ENCODE measurements at places on chromosomes 5 and 9. TPM values are rescaled to one million over a fixed set of nuclear protein-coding genes. Genes with fewer than 3 reads are reported as not detected.

DNA sequence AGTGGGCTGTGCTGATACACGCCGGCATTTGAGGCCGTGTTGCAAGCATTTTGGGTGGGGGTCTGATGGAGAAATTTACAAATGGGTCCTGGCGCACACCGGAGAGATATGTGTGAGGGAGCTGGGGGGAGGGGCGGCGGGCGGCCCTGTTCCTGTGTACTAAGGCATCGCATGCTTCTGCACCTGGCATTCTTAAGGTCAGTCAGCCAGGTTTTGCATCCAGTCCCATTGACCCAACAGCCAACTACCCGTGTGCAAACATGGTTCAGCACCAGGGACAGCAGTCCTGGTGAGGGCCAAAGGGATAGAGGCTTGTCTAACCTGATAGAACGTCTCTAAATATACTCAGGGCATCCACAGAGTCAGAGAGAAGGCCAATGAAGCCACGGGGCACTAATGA lies 839 bp downstream of the GABRG2 start:
- peak; percentile 33 for DNase-seq

DNA sequence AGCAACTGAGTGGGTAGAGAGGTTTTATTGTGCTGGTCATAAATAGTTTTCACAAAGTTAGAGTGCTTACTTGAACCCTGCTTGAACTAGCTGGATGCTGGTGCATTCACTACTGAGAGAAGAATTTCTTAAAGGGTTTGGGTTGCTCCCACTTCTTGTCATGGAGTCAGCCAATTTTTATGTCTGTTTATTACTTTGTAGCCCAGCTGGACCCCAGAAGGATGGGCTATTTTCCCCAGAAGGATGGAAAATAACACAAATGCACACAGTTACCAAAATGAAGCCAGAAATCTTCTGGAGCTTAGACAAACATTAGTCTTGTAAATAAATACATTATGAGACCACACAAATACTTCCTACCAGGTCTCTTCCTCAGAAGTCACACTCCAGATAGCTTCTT lies 480.8 kb upstream of the TNC start:
- DNase-seq = no peak

- no peak for DNase-seq
Measured at GRCh38 chr9:137787786-137788505, 89.6 kb upstream of the CACNA1B start.

DNA sequence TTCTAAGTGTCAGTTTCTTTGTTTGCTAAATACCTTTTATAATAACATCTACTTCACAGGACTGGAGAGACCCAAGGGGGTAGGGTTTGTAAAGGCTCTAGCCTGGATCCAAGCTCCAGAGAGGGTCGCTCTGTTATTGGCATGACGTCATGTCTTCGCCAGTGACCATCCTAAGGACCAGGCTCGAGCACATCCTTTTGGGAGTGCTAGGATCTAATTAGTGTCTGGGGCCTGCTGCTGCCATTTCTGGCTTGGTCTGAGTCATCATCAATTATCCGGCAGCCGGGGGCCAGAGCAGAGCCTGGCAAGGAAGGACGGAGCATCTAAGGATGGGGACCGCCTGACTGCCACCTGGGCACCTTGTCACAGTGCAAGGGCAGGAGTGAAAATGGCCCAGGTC lies 153.0 kb downstream of the NSG2 start:
- no peak for DNase-seq

DNA sequence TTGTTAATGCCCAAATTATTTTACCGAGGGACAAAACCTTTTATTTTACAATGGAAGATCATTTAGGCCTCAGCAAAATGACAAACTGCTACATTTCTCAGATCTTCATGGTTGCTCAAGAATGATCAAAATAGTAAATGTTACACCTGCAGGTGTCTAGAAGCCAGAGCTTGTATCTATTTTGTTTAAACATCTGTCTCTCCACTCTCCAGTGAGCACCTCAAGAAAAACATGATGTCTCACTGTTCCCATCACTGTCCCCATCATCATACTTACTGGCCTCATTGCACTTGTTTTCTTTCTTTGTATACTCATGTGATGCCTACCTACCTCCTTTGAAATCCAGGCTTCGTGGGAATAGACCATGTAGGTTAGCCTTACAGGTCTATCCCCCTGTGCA lies 149.6 kb downstream of the TTLL11 start:
- DNase-seq = no peak

GRCh38 chr5:171478946-171479775 lies 59.7 kb downstream of the FGF18 start:
- no peak for DNase-seq

DNA sequence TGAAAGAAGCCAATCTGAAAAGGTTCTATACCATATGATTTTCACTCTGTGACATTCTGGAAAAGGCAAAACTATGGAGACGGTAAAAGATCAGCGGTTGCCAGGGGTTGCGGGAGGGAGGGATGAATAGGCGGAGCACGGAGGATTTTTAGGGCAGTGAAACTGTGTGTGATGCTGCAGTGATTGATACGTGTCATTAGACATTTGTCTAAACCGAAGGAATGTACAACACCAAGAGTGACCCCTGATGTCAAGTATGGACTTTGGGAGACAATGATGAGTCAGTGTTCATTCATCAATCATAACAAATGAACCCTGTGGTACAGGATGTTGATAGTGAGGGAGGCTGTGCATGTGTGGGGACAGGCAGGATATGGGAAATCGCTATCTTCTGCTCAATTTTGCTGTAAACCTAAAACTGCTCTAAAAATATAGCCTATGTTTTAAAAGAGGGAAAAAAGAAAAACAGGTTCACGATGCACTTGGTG lies 34.4 kb downstream of the ERGIC1 start:
- DNase-seq = peak; percentile 78

DNA sequence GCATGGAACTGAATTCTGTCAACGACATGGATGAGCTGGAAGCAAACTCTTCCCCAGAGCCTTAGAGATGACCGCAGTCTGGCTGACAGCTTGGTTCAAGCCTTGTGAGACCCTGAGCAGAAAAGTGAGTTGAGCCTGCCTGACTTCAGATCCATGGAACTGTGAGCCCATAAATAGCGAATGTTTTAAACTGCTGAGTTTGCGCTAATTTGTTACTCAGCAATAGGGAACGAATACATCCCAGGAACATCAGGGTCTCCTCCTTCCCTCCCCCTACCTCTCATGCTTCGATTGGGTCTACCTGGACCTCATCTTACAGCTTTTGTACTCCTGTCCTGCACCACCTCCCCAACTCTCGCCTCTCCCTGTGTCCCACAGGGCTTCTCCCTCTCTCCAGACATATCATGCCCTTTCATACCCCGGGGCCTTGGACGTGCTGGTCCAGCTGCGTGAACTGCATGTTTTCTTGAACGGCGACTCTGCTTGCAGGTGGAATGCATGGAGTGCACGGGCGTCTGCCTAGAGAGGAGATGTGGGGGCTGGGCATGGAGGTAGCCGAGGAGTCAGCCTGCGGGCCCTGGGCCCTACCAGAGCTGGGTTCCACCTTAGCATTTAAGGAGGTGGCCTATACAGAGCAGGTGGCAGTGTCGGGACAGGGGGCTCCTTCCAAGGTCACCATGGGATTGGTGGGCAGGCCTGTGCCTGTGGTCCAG lies 7.9 kb downstream of the GADD45G start:
- DNase-seq = no peak

DNA sequence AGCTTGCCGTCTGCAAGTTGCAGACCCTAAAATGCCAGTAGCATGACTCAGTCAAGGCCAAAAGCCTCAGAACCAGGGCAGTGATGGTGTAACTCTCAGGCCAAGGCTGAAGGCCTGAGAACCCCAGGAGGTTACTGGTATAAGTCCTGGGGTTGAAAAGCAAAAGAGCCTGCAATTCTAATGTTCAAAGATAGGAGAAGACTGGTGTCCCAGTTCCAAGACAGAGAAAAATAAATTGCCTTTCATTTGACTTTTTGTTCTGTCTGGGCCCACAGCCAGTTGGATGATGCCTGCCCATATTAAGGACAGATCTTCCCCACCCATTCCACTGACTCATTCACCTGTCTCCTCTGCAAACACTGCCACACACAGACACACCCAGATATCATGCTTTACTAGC lies 673.2 kb downstream of the CDH18 start:
- DNase-seq = peak; percentile 89

- DNase-seq = no peak
Measured at GRCh38 chr9:8019636-8020035, 220.1 kb upstream of the DMAC1 start.

DNA sequence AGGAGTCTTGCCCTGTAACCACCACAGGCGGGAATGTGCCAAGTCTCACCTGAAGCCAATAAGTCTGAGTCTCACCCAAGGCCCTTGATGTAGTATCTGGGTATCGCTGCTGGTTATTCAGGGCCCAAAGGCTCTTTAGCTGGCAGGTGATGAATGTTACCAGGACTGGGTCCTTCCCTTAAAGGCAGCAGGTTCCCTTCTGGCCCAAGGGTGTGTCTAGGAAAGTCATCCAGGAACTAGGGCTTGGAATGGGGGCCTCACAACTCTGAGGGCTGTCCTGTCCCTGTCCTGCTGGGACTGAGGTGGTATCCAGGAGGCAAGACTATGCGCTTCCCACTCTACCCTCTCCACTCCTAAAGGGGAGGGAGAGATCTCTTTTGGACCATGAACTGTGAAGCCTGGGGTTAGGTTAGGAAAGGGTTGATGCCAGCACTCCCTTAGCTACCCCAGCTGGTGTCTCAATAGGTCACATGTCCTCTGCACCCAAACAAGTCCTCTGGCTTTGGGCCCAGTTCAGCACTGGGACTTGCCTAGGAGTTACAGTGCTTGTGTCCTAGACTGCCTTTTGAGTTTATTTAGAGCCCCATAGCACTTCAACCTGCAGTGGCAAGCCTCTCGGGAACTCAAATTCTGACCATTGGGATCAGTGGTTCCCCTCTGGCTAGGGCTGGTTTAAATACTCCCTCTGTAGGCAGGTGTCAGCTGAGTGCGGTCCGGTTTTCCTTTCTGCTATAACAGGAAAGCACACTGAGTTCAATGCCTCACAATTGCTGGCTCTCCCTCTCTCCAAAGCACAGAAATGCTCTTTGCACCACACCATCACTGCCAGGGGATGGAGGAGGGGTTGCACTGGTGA lies 22.5 kb upstream of the RANBP3L start:
- DNase-seq = no peak

DNA sequence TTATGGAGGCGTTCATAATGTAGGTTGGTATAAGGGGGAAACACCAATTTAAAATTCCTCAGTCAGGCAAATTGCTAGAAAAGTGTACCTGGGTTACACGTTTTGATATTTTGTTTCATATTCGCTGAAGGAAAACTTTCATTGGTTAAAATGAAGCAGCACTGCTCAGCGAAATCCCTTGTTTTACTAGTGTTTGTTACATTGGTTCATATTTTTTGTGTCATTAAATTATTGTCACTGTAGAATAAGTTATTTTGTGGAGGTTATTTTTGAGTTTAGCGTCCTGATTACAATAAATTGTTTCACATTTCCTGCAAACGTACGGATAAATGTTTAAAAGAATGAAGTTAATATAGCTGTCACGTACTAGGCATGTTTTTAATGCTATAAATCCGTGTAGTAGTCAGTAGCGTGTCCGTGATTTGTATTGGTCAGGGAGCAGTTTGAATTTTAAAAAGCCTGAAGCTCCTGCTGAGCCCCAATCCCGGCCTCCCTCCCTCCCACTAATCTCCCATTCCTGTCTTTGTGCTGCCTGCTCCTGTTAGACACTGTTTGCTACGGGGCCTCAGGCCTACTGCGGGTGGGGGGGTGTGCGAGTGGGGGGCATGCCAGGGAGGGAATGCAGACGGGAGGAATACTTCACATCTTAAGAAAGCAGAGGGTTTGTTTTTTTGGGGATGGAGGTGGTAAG lies 2.0 kb downstream of the NIPBL start:
- no peak for DNase-seq

GRCh38 chr5:115377468-115378217 lies 81.2 kb upstream of the CCDC112 start:
- DNase-seq = peak; percentile 91

DNA sequence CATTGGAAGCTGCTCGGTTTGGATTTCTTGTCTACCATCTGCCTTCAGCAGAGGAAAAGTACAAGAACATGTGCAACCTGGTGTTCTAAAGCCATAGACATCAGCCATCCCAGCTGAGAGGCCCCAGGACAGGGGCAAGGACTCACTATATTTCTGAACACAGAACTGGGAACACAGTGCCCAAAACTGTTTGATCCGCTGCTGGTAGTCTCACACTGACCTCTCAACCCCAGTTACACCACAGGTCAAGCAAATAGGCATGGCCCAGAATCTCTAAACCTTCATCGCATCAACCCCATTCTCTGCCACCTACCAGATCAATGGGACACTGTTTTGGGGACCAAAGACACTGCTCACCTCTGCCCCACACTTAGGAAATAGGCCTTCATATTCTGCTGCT lies 2.0 kb downstream of the KLHL3 start:
- no peak for DNase-seq

DNA sequence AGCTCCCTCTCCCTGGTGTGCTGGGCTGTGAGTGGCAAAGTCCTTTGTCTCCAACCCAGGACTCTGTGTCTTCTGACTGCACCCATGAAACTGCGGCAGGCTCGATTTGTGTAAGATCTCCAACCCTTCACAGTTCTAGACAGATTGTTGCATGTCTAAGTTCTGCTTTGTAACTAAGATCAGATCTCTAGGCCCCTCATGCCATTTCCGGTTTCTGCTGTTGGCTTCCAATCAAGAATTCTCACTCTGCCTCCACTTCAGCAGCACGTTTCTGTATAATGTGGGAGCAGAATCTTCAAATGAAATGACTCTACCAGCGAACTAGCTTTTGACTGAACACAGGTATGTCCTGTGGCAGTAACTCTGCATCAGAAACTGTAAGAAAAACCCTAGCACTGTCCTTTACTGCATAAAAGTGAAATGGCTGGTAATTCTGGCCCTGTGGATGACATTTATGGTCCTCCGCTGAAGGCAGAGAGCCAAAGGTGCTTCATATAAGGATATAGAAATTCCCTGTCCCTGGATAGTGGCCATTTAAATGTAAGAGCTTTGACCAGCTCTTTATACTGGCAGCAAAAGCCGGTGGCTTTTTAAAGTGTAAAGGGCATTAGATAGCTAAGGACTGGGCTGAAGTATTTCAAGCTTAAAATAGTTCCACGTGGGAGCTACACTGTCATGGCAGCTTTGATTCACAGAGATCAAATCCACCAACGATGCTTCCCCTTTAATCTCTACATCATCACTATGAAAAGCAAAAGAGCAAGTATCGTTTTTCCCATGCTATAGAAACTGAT lies 319.0 kb upstream of the CDH6 start:
- DNase-seq = no peak

DNA sequence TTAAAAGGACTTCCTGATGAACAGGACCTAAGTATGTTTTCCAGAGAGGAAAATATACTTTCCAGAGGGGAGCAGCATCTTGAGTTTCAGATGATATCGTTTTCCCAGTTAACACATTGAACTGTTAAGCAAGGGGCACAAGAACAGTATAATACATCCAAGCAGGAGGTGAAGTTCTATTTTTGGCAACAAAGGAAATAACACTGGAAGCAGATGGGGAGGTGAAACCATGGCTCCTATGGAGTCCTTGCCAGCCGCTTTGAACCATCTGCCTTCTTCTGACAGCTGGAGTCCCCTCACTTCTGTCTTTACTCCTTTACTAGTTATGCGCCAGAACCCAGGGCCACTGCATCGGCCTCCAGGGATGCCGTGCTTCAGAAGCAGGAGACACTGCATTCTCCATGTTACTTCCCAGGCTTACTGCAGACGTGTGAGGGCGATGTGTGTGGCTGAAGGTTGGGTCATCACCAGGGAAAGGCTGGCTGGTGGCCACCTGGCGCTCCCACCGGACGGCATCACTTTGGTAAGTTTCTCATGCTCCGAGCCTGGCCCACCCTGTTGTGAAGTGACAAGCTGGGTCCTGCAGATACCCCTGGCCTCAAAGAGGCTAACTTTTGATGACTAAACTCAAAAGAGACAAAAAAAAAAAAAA lies 77.8 kb downstream of the TTLL11 start:
- DNase-seq = no peak

The MARCOL gene
- not detected for total RNA-seq

The ACOT12 gene
- total RNA-seq = not detected

The ANKRA2 gene
- total RNA-seq = 34.3 TPM

The ARHGEF28 gene
- total RNA-seq = 44.7 TPM

The SLC6A18 gene
- not detected for total RNA-seq

Data from bronchial epithelial cell (primary cell).